ENCODE measurements at places on chromosomes 1 and 21.

- DNase-seq: no peak
Observed at GRCh38 chr1:246404078-246404477, 103.0 kb downstream of the SMYD3 start.

- no peak for DNase-seq
Observed at GRCh38 chr1:213573648-213574009, 414.1 kb upstream of the PROX1 start.

- DNase-seq: no peak
Observed at GRCh38 chr1:241839369-241839979, 8.5 kb upstream of the EXO1 start.

DNA sequence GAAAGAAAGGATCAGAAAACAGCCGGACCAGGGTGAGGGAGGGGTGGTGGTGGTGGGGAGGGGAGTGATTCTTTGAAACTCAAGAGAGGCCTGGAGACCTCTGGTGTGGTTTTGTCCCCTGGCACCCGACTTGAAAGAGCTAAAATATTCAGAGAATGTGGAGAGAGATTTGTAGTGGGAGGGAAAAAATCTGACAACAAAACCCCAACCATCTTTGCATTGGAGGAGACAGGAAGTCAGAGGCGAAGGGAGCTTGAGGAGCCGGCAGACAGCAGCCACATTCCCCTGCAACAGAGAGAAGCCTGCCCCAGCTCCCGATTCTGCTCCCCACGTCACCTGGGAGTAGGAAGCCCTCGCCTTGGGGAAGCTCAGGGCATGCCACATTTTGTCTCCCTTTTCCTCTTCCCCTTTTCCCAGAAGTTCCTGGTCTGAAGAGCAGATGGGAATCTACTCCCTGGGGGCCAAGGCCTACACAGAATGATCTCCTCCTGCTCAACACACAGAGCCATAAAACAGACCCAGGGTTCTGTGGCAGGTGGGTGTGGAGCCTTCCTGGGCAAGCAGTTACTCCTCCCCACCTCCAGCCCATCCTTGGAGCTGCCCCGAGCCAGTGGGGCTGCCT lies 84.9 kb downstream of the ITPKB start:
- peak; percentile 89 for DNase-seq

DNA sequence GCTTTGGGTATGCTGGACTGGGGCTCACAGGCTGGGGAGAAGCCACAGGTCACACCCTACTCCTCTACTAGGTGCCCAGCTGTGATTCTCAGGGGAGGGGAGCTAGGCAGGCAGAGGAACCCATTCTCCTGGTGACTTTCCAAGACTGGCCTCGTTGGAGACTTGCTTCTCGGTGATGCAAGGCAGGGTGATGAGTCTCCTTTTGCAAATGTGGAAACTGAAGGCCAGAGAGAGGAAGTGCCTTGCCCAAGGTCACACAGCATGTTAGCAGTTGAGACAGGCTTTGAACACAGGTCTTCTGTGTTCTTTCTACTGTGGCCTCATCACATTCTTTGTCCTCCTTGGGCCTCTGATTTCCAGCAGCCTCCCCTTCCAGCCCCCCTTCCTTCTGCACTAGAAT lies 20.5 kb upstream of the C1QA start:
- DNase-seq: no peak

DNA sequence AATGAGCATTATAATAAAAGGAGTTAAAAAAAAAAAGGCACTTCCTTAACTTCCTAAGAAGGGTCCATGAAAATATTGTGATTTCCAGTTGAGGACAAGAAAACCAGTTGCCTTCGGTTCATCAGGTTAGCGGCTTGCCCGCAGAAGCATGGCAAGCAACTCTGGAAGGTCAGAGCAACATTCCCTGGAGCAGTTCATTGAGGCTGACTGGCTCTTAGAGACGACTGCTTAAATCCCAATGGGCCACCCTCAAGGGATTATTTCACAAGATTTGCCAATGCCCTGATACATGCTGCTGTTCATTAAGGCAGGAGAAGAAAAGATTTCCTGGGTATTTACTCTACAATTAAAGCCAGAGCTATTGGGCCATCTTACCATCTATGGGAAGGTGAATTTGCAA lies 29.0 kb upstream of the CASQ2 start:
- no peak for DNase-seq

- peak; percentile 50 for DNase-seq
Observed at GRCh38 chr1:172547071-172547470, 14.1 kb downstream of the SUCO start.

- DNase-seq: no peak
Observed at GRCh38 chr21:32055305-32055704, 182.5 kb downstream of the HUNK start.

DNA sequence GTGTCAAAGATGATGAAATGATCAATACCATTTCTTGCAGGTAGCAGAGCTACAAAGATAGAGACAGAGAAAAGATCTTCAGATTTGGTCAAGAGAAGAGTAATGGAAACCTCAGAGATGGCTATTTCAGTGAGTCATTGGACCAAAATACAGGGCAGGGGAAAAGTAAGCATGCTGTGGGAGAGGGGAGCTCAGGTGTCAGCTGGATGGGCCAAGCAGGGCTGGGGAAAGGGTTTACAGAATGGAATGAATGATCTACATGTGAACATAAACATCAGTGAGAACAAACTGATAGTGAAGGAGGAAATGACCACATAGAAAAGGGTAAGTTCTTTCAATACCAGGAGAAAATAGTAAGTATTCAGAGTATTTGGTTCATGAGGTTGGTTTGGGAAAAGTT lies 61.4 kb upstream of the CNN3 start:
- DNase-seq: peak; percentile 26

- DNase-seq: peak; percentile 77
Observed at GRCh38 chr1:202207292-202207691, 13.7 kb downstream of the LGR6 start.
